Vagina (tissue), 2 donors: ENCODE measurements at places on chromosomes 6 and 20. TPM values are rescaled to one million over a fixed set of nuclear protein-coding genes. Genes with fewer than 3 reads are reported as not detected.

SLC22A1 gene
- total RNA-seq = 1.2 TPM

GRCh38 chr6:66278115-66278514, 571.1 kb upstream of the EYS start:
- no peak overlapping the region for H3K27ac ChIP-seq
- no peaks in the 10 kb centered on the region for H3K36me3 ChIP-seq
- no peaks in the 10 kb centered on the region for H3K27me3 ChIP-seq

GRCh38 chr6:159957071-159957673, 11.7 kb upstream of the IGF2R start:
- H3K36me3 ChIP-seq = no peaks in the 10 kb centered on the region
- no peak overlapping the region for H3K4me3 ChIP-seq
- no peaks in the 10 kb centered on the region for H3K27me3 ChIP-seq
- H3K27ac ChIP-seq = no peak overlapping the region
- peaks cover 7% of the 10 kb centered on the region for H3K4me1 ChIP-seq

OR12D3 gene
- total RNA-seq = not detected

- DNase-seq = no peak
- H3K27ac ChIP-seq = no peak overlapping the region
- H3K27me3 ChIP-seq = peaks cover 8% of the 10 kb centered on the region
- H3K4me1 ChIP-seq = peaks cover 12% of the 10 kb centered on the region
- H3K4me3 ChIP-seq = no peak overlapping the region
Measured at GRCh38 chr6:108123481-108123929, 42.3 kb upstream of the NR2E1 start.

- H3K27ac ChIP-seq = no peak overlapping the region
- H3K4me3 ChIP-seq = no peak overlapping the region
- no peak for DNase-seq
- no peaks in the 10 kb centered on the region for H3K36me3 ChIP-seq
Measured at GRCh38 chr6:146938266-146938665, 266.0 kb upstream of the STXBP5 start.

- H3K36me3 ChIP-seq = no peaks in the 10 kb centered on the region
- no peak for DNase-seq
- H3K4me1 ChIP-seq = peaks cover 27% of the 10 kb centered on the region
- H3K27ac ChIP-seq = no peak overlapping the region
- no peak overlapping the region for H3K4me3 ChIP-seq
- no peaks in the 10 kb centered on the region for H3K27me3 ChIP-seq
Measured at GRCh38 chr20:59144179-59144830, 19.3 kb upstream of the ZNF831 start.

DNA sequence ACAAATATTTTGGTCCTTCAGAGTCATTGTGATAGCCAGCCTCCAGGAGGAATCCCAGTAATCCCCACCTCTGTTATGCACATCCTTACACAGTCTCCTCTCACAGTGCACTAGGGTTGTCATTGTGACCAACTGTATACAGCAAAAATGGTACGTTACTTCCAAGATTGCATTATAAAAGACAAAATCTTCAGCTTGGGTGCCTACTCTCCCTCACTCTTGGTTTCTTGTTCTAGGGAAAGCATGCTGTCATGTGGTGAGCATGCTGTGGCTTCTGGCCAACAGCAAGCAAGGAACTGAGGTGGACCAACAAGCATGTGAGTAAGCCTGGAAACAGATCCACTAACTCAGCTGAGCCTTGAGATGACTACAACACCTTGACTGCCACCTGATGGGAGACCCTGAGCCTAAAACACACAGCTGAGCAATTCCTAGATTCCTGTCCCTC, 130.1 kb upstream of the DST start:
- H3K27ac ChIP-seq = peak overlapping the region; percentile 7
- no peak for DNase-seq
- H3K4me3 ChIP-seq = no peak overlapping the region
- H3K36me3 ChIP-seq = no peaks in the 10 kb centered on the region

ACOT13 gene
- 4.4 TPM for total RNA-seq

GLP1R gene
- not detected for total RNA-seq

APOM gene
- total RNA-seq = not detected

SNX9 gene
- total RNA-seq = 61.4 TPM

DNA sequence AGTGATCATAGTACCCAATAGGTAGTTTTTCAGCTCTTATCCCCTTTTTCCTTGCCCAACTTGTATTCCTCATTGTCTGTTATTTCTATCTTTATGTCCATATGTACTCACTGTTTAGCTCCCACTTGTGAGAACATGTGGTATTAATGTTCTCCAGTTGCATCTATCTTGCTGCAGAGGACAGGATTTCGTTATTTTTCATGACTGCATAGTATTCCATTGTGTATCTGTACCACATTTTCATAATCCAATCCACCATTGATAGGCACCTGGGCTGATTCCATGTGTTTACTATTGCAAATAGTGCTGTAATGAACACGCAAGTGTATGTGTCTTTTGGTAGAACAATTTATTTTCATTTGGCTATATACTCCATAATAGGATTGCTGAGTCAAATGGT, 819.5 kb upstream of the ADGRB3 start:
- H3K27me3 ChIP-seq = no peaks in the 10 kb centered on the region
- no peak overlapping the region for H3K27ac ChIP-seq
- H3K36me3 ChIP-seq = no peaks in the 10 kb centered on the region
- no peaks in the 10 kb centered on the region for H3K4me1 ChIP-seq
- no peak overlapping the region for H3K4me3 ChIP-seq

DNA sequence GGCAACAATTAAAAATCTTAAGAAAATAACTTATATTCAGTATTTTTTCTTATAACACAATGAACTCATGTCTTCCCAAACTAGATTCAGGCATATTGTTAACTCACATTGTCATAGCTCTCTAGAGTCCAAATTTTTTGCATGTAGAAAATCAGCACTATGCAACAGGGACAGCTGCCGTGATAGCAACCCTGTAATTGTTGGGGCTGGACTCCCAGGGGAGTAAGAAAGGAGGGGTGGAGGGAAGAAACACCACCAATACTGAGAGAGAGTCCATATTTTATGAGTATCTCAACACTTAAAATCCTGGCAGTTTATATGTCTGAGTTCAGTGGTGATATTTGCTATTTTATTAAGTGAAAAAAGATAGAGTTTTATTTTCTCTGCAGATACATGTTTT, 89.6 kb upstream of the HS3ST5 start:
- DNase-seq = no peak
- no peak overlapping the region for H3K4me3 ChIP-seq
- no peaks in the 10 kb centered on the region for H3K27me3 ChIP-seq
- H3K27ac ChIP-seq = no peak overlapping the region
- H3K36me3 ChIP-seq = no peaks in the 10 kb centered on the region
- H3K4me1 ChIP-seq = no peaks in the 10 kb centered on the region
